Dorsolateral prefrontal cortex (tissue), 122 donors: ENCODE measurements at places on chromosomes 6 and 20.
A peak's percentile ranks its signal among the peaks of the same experiment; 100 is the strongest.

DNA sequence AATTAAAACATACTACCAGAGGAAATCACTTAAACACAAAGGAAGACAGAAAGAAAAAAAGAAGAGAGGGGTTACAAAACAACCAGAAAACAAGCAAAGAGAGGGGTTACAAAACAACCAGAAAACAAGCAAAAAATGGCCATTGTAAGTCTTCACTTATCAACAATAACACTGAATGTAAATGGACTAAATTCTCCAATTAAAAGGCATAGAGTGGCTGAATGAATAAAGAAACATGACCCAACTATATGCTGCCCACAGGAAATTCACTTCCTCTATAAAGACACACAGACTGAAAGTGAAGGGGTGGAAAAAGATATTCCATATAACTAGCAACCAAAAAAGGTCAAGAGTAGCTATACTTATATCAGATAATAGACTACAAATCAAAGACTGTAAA is 180.0 kb downstream of the WDR27 start:
- DNase-seq: no peak

DNA sequence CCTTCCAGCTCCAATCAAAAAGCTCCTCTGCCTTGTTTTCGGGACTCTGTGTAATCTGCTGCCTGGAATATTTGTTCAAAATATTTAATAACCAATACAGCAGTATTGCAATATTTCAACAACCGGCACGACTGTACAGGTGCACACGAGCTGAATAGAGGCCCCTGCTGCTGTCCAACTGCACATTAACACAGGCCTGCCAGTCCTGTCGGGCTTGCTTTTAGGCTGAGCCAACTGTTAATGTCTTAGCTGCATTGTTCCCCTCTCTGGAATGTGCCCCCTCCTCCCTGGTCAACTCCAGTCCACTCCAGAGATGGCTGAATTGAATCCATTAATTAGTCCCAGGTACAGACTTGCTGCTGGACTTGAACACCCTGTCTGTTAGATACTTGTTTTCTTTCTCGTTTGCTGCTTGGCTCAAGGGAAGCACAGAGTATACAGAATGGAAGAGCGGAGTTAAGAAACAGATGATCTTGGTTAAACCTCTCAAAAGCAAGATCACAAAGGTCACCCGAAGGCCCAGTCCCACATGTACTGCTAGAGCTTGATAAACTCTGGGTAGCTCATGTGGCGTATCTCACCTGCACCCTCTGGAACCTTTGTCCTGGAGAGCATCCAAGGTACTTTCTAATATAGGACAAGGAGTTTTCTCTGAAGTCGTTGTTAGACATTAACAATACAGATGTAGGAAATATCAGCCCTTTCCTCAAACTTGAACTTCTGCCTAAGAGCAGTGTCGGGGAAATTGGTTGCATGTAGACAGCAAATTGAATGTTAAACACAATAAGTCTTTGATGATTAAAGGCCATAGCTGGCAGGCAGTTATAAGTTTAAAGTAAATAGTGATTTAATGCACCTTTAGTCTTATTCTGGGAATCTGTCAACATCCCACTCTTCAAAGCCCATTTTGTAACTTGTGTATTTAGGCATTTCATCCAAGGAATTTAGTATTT is 31.9 kb downstream of the SHLD1 start:
- DNase-seq: no peak

- DNase-seq: no peak
These were observed 357.5 kb upstream of the RNF217 start for GRCh38 chr6:124604719-124605118.

GRCh38 chr6:168583821-168584220 is 142.8 kb downstream of the SMOC2 start:
- DNase-seq: no peak

DNA sequence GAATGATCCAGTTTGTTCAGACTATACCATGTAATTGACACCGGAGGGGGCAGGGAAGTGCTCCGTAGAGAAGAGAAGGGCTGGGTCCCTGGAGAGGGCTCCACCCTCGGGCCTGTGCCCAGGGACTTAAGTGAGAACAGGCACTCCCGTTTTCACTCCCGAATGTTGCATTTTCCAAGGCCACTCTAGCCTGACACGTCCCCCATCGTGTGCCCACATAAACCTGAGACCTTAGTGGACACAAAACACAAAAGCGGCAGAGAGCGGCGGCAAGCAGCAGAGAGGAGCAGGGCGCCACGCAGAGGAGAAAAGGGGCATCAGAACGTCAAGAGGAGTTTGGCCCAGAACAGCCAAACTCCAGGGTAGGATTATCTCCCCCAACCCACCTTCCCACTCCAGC is 1405.1 kb downstream of the GRIK2 start:
- DNase-seq: no peak

GRCh38 chr20:57198132-57199072 is 68.0 kb downstream of the BMP7 start:
- DNase-seq: no peak

GRCh38 chr20:24681634-24682495 is 212.4 kb downstream of the SYNDIG1 start:
- DNase-seq: no peak

GRCh38 chr20:38250609-38251008 is 9.9 kb downstream of the KIAA1755 start:
- DNase-seq: no peak

DNA sequence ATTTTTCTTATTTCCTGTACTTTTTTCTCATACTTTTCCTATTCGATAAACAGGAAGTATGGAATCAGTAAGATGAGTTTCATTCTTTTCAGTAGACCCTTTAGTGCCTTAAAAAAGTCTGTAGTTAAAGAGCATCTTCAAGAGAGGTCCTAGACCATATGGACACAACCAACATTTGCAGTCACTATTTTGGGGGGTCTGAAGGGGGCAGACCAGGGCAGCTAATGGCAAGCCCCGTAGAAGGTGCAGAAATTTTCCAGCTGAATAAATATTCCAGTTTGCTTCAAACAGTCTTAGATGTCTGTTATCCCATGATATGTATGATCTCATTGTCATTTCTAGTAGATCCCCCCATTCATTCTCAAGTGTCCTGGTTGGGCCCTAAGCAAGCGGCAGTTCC is 52.8 kb downstream of the MAP3K5 start:
- DNase-seq: no peak

- DNase-seq: no peak
These were observed at the start of gene ARMH2 for GRCh38 chr6:24798740-24799540. TSS of gene ARMH2 (minus strand) at chr6:24798917. CDS start at chr6:24798857, 60 bp downstream.

- DNase-seq: no peak
These were observed 17.0 kb upstream of the CST3 start for GRCh38 chr20:23654717-23655116.

GRCh38 chr20:23144856-23145255 is 58.7 kb upstream of the CD93 start:
- DNase-seq: no peak

DNA sequence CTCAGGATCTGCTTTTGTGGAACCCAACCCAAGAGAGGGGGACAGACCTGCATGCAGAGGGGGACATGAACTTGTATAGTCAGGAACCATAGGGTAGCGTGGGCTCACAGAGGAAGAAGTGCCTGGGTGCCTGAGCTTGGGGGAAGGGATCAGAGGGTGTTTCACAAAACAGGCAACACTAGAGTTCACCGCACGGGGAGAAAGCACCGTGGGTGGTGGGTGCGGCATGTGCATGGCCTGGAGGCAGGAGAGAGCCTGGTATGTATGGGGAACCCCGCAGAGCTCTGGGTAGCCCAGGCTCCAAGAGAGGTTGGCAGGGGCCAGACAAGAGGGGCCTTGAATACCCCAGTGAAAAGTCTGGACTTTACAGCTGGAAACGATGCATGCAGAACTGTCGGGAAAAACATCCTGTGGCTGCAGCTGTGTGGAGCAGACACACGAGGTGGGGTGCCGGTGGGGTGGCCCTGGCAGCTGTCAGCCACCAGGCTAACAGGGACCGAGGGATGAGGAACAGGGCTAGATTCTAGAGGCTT is 6.7 kb upstream of the EMILIN3 start:
- DNase-seq: no peak

- DNase-seq: no peak
These were observed 141.3 kb upstream of the MYLIP start for GRCh38 chr6:15987569-15987968.

GRCh38 chr20:17610566-17611289 is 40.9 kb downstream of the DSTN start:
- DNase-seq: no peak

- DNase-seq: peak; percentile 56
These were observed 50.5 kb downstream of the EBF4 start for GRCh38 chr20:2742934-2743559.

- DNase-seq: no peak
These were observed 110.1 kb upstream of the HDAC2 start for GRCh38 chr6:114080891-114081510.

DNA sequence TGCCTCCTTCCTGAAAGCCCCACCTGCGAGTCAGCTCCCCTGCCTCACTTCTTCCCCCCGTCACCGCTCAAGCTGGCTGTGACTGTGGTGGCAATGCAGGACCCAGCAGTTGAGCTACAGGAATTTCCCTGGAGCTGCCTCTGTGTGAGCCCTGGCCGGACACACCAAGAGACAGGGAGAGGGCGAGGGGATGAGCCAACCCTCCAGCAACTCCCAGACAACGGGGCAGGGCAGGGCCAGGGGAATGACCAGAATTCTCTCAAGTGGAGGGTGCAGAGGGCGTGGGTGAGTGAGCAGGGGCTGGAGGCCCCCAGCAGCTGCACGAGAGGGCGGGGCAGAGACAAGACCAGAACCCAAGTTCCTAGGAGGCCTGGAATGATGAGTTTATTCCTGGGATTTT is 4.9 kb upstream of the ARFGAP1 start:
- DNase-seq: no peak

DNA sequence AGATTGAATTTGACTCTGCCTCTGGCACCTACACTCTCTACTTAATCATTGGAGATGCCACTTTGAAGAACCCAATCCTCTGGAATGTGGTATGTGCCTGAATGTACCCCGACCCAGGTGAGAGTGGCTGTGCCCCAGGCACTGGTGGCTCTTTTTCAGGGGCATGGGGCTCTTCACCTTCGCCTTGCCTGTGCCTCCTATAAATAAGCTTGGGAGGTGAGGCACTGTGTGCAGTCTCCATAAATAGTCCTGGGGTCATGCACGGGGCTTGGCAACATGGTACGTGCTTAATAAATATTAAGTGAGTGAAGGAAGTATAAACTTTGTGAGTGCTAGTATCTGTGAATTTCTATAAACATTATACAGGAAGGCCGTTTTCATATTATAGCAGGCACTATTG is 33.0 kb downstream of the GHRH start:
- DNase-seq: no peak

DNA sequence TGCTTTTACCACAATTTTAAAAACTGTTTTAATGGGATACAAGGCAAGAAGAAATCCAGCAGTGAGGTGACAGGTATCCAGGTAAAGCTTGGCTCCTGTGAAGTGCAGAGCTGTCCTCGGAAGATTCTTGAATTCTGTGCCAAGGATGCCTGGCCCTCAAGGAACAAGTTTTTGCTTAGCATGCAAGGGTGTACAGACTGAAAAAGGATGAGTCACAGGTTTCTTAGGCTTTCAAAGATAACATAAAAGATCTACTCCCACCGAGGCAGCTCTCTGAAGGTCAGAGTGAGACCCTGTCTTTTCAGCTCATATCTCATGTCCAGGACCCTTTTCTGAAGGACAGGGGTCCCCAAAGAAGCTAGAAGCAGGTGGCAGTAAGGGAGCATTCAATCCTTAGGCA is 83.3 kb downstream of the CHD6 start:
- DNase-seq: no peak

GRCh38 chr20:56752274-56752673 is 123.2 kb downstream of the TFAP2C start:
- DNase-seq: no peak

DNA sequence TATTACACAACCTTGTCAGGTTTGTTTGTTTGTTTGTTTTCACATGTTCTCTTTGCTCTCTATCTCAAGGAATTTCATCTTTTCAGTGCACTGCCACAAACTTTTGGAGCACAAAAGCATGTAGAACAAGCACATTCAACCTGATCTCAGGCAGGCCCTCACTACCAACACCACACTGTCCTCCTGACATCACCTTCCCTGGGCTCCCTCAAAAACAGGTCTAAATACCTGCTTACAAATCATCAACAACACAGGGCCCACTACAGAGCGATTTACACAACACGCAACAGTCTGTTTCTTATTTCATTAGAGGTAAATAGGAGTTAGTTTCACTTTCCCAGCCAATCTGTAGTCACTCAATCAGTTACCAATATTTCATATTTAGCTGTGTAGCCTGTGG is 241.4 kb downstream of the EPHA7 start:
- no peak for DNase-seq

DNA sequence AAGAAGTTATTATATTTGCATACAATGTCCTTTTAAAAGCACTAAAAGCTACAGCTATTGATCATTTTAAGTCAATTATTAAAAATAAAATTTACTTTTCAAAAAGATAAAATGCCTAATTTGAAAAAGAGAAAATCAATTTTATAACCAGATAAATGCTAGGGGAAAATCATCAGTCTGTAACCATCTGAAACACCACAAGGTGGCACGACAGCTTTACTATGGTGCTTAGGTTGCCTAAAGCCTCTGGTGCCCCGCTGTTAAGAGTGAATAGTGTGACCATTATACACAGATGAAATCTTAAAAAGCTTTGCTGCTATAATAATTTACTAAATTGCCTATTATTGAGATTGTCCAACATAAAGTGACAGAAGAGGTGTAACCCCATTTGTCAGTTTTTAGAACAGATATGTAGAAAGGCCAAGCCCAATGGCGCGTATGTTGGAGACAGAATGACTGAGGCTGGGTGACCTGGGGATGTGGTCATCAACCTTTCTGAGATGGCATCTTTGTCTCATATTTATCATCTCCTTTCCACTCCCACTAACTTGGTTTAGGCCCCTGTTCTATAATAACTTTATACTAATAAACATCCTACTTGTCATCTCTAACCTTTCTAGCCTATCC is 100.8 kb downstream of the MOXD1 start:
- no peak for DNase-seq

DNA sequence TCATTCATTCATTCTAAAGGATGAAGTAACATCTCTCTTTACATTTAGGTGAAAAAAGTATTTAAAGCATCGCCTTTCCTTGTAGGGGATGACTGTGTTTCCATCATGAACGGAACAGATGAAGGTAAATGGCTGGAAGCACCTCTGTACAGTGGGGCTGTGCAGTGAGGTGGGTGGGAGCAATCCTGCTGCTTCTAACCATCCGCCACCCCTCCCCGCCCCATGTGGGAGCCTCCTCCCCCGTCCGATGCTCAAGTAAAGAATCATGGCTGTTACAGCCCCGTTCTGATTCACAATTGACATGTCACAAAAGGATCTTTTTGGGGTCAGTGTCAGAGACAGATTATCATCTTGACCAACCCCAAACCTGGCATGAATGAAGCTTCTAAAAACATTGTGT is 19.3 kb downstream of the ENTPD6 start:
- DNase-seq: no peak

DNA sequence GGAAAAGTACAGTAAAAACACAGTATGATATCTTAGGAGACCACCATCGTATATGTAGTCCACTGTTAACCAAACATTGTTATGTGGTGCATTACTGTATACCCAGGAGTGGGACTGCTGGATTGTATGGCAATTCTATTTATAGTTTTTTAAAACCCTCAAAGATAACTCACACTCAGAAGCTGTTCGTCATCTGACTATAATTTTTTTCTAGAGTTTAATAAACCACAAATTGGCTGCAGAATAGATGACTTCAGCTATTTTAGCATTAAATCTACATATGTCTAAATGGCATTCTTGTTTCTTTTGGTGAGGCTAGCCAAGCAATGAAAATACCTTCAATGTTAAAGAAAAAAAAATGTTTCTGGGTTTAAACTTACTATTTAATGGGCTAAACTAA is 134.2 kb upstream of the BMP5 start:
- no peak for DNase-seq
